ENCODE measurements at places on chromosomes 16 and 17.

GRCh38 chr17:2705888-2706795 is 5.4 kb downstream of the CLUH start:
- no peak for DNase-seq

DNA sequence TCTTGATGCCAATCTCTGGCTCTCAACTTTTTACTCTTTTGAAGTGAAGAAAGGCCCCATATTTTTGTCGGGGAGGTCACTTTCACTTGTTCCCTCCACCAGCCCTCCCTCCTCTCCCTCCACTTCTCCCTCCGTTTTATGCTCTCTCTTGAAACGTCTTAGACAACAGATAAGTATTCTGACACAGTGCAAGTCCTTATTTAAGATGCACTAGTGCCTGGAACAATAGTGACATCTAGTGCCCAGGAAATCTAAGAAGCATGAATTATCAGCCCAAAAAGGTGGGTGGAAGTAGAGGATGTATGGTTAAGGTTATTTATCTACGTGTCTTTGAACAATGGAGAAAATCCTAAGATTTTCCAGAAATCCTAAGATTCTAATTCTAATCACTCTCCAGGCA is 17.9 kb downstream of the PSME3IP1 start:
- DNase-seq: peak; percentile 77

DNA sequence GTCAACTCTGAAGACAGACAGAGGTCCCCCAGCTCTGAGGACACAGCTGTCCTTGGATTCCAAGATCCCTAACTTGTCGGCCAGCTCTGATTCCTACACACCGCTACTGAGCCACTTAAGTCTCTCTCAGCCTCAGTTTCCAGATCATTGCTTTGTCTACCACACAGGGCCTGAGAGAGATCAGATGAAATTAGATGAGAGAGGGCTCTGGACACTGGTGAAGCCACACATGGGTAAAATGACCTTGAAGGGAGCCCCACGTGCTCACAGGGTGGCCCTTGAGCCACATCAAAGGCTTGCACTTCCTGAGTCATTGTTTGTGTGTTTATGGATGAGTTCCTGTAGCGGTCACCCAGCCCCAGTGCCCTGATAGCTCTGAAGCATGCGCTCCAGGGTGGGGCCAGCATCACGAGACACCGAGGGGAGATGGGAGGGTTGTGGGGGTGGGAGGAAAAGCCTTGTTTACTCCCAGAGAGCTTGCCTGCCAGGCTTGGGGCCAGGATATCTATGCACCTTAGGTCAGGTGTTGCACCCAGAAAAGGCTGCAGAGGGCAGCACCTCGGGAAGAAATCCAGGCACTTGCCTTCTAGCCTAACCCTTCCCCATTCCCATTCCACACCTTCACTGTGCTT is 32.7 kb upstream of the SLC6A2 start:
- no peak for DNase-seq

DNA sequence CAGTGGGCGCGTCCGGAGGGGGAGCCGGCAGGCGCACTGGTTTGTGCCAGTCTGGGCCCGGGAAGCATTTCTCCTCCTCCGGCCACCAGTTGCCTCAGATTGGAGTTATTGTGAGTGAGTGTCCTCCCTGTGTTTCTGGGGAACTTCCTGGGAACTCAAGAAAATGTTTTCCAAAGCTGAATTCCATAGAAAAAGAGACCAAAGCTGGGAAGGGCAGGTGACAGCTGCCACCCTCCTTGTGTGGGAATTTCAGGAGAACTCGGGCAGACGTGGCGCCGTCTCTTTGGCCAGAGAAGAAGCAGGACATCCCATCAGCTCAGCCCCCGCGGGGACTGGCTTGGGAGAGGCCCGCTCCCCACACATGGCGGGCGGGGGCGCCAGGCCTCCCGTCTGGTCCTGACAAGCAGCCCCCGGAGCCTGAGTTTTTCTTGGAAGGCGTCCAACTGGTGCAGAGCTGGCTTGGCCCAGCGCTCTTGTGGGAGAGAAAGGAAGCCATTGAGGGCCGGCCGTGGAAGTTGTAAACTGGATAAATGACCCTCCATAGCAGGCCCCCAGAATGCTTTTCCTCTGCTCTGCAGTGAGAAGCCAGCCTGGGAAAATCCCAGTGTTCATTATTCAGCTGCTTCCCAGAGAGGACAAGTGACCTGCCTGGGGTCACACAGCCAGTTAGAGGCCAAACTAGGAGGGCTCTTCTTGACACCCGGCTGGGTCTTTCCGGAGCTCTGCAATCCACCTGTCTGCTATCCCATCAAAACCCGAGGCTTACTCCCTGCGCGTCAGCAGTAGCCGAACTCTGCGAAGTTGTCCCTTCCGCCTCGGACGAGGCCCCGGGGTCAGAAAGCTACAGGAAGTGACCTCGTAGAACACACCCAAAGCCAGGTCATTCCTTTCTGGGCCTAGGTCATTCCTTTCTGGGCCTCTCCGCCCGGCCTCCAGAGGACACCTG is 39.2 kb upstream of the GSE1 start:
- peak; percentile 70 for DNase-seq

GRCh38 chr16:4561596-4561995 is 5.5 kb downstream of the C16orf96 start:
- no peak for DNase-seq

DNA sequence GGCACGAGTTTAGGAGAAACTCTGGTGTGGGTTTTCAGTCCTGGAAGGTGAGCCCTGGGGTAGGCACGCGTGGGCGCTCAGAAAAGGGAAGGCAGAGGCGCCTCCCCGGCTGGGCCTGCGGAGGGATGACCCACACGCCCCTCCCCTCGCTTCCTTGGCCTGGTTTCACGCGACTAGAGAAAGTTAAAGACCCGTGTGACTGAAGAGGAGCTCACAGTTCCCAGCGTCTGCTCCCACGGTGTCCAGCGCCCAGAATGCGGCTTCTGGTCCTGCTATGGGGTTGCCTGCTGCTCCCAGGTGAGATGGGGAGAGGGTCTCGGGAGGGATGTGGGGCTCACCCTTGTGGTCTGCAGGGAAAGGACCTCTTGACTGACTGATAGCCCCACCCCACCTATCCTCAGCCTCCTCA is at the start of gene CD300LG:
CD300LG (plus strand) TSS at position 214 of the 409 bp plus-strand sequence; CDS start at position 255, 41 bp downstream.
- no peak for DNase-seq

- no peak for DNase-seq
These were observed 2032.8 kb downstream of the TP53TG3F start for GRCh38 chr16:35492225-35492624.

DNA sequence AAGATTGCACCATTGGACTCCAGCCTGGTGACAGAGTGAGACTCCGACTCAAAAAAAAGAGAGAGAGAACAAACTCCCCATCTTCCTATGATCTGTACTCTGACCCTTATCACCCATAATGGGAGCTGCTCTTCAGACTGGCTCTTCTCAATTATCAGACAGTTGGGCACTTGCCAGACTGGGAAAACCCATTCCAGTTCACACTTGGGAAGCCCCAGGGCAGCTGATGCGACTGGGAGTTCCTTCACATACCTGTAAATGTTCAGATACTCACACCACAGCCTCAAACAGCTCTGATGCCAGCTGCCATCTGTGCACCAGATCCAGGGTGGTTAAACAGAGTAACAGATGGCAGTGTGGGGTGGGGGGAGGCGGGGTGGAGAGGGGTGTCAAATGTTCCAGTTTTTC is 23.8 kb upstream of the TMEM101 start:
- DNase-seq: no peak

- no peak for DNase-seq
These were observed 1.1 kb downstream of the LASP1NB start for GRCh38 chr17:38926293-38927070.

DNA sequence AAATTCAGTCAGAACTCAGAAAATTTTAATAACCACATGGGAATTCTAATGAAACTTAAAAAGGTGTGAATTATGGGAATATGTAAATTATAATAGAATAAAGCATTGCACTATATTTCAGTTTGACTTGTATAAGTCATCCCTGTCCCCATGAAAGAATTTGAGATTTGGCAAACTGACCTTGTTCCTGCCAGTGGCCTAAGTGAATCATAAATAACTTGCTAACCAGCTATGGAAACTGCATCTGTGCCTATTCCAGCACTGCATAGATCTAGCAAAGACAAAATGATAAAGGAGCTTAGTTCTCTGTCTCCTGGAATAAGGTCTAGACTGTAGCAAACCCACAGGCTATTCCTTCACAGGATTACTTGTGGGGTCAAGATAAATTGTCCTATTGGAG is 106.8 kb upstream of the NOG start:
- no peak for DNase-seq

DNA sequence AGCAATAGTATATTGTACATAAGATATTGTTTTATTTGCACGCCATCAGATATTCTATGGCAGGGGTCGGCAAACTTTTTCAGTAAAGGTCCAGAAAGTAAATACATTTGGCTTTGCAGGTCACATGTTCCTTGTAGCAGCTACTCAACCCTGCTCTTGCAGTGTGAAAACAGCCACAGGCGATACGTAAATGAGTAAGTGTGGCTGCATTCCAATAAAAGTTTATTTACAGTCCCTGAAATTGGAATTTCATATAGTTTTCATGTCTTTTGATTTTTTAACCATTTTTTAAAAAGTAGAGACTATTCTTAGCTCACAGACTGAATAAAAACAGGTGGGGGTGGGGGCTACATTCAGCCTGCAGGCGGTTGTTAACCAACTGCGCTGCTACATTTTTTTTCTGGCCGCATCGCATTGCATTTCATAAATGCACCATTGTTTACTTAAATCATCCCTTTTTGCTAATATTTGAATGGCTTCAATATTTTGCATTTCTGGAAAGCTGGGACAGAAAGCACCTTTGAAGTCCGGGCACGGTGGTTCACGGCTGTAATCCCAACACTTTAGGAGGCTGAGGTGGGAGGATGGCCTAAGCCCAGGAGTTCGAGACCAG is 50.5 kb upstream of the HAPSTR1 start:
- DNase-seq: no peak

- no peak for DNase-seq
These were observed 16.7 kb downstream of the MMP15 start for GRCh38 chr16:58042001-58042885.

DNA sequence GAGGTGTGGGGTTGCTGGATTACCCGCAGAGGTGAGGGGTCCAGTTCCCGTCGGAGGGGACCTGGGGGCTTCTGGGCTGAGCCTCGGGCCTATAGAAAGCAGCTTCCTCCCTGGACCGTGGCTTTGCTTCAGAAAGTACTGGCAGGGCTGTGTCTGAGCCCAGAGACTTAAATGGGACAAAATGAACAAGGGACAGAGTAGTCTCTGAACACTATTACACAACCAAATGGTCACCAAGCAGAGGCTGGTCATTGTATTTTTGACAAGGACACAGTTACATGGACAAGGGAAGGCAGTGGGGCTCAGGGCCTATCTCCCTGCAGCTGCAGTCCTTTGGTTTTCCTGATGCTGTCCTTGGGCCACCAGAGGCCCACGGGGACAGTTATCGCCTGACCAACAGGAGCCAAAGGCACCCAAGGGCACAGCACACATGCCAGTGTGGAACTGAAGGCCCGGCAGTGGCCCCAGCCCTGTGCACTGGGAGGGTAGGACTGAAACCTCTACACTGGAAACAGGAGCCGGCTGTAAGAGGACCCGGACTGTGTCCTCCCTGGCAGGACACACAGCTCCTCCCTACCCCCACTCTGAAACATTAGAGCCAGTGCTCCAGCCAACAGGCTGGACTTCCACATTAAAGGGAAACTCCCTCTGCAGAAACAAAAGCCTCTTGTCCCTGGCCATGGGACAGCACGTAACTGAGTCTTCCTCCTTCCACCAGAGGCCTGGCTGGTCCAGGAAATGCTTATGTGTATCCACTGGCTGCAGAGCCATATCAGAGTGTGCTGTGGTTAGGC is 26.0 kb upstream of the ERN1 start:
- DNase-seq: peak; percentile 45

GRCh38 chr16:7422036-7422888 is 89.6 kb downstream of the RBFOX1 start:
- no peak for DNase-seq

GRCh38 chr17:2215616-2216364 is 87.8 kb downstream of the SMG6 start:
- peak; percentile 96 for DNase-seq

GRCh38 chr17:65020284-65020683 is 36.3 kb downstream of the GNA13 start:
- peak; percentile 40 for DNase-seq

- DNase-seq: no peak
These were observed 1.8 kb upstream of the NSMCE1 start for GRCh38 chr16:27270349-27270748.

DNA sequence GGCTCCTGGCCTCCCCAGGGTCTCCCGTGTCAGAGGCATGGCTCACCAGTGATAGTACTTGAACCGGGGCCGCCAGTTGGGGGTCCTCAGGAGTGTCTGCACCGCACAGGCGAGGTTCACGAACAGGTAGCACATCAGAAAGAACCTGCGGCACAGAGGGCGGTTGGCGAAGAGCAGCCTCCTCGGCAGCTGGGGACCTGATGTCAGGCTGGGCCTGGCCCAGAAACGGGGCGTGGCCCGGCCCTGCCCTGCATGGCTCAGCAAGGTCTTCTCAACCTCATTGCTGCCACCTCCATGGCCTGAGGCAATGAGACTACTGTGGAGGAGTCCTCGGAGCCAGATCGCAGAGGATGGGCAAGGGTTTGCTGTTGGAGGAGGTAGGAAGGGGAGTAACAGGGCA is 4.1 kb upstream of the LCAT start:
- DNase-seq: no peak

DNA sequence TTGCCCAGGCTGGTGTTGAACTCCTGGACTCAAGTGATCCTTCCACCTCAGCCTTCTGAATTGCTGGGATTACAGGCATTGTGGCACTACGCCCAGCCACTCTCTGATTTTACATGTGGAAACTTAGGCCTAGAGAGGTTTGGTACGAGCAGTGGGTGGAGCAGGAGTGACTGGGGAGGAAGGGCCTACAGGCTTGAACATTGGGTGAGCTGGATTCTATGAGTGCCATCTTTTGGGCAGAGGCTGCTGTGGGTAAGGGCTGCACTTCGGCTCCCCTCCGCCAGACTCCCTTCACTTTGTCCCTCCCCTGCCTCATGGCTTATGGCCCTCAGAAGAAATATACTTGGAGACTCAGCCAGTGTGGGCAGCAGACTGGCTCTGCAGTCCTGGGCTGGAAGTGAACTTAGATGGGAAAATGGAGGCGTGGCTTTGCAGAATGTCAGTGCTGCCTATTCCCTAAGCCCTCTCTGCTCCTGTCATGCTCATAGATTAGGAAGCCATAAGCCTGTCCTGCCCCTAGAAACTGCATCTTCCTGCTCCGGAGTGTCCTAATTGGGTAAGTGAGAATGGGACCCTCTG is 9.5 kb upstream of the MRC2 start:
- peak; percentile 67 for DNase-seq

DNA sequence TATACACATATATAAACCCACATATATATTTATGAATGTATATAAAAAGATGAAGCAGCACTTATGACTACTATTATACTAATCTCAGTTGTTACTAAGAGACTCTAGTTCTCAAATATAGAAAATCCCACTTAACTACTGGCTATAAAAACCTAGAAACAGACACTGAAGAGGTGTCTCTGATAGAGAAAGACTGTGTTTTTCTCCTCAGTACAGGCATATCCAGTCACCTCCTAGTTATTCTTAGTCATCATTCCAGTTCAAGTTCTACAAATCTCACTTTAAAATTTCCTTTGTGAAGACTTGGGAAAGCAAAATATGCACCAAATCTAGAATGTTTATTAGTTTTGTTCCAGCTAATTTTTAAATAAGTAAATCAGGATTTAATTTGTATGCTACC is 93.9 kb downstream of the STH start:
- peak; percentile 40 for DNase-seq
